H7 (cell line): ENCODE measurements at places on chromosomes 13 and 19. TPM values are rescaled to one million over a fixed set of nuclear protein-coding genes. Genes with fewer than 3 reads are reported as not detected.

DNA sequence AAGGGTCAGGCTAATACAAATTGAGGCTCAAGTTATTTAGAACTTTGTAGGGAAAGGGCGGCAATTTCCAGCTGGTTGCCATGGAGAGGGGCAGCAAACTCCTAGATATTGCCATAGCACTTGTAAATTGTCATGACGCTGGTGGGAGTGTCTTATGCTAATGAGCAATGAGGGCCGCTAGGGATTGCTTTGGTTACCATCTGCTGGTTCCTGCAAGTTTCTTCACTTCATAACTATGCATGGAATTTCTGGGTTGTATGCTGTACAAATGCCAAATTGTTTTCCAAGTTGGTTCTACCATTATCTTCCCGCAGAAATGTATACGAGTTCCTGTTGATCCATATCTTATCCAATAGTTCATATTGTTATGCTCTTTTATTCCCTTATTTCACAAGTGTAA lies 1339.4 kb downstream of the EFNB2 start:
- no peak for DNase-seq

DNA sequence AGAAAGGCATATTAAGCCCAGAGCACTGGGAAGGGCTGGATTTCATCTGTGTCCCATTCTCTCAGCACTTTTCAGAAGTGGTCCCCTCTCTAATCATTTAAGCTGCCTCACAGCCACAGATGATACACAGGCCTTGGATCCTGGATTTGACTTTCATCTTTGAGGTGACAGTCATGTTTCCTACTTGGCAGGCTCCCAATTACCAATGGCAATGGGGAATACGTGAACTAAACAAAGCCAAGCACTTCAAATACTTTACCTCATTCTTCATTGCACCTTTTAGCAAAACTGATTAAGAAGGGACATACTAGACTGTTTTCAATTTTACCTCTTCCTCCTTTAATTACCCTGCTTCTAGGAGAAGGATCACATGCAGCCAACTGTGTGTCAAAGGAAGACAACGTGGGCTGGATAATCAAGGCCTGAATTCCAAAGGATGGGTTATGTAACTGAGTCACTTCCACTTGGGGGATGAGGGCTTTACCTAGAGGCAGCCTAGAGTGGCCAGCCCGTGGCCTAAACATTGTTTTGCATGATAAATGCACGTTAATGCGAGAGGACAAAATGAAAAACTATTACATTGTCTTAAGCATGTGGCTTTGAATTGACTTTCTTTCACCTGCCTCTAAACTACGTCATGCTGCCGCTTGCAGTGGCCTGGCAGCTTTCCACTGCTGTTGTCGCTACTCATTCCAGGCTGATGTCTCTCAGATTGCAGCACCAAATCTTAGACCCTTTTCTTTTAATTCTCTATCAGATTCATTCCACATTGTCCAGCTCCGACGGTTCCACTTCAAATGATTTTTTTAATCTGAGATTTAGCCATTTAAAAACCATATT lies 95.0 kb downstream of the KCTD12 start:
- DNase-seq = no peak

Gene STK24
- total RNA-seq = 107 and 131 TPM in 2 replicates

GRCh38 chr19:16867211-16867610 lies 21.6 kb upstream of the F2RL3 start:
- no peak for DNase-seq

DNA sequence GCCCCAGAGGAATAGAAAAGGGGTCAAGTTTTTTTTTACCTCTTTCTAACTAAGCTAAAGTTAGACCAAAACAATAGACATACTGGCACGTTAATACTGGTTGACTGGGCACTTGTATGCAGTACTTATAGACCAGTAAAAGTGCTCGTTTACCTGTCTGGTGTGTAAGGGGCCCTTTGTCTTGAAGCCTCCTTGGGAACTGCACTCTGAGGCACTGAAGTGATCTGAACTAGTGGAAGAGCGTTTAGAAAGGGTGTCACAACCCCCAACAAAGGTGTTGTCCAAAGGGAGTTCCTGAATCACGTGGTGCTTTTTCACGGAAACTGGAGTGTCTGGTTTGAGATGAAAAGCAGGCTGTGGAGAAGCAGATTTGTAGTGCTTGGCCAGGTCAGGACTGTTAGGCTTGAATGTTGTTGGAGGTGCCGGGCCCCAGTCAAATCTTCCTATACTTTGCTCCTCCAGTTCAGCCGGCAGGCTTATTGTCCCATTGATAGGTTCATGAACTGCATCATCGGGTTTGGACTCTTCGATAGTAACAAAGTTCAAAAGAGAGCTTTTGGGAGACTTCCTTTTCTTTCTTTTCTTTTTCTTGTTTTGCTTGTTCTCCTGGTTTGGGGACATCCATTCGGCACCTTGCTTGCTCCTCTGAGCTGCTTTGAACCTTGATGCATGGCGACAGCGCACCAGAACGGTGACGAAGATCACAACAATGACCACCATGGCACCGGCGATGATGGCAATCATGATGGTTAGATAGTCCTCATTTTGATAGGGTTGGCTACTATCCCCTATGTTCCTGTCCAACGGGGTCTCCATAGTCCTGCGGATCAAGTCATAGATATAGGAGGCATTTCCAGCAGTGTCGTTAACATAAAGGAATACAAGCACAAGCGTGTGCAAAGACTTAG lies 4.6 kb downstream of the PCDH9 start:
- DNase-seq = no peak

GRCh38 chr19:51127755-51128154 lies 3.0 kb downstream of the SIGLEC9 start:
- no peak for DNase-seq
